ENCODE measurements at places on chromosomes 7 and 10.
A peak's percentile ranks its signal among the peaks of the same experiment; 100 is the strongest.

GRCh38 chr10:78442836-78443550 is 409.3 kb downstream of the RPS24 start:
- peak; percentile 73 for DNase-seq

- DNase-seq = no peak
These were observed 134.3 kb downstream of the ARL4A start for GRCh38 chr7:12821746-12822145.

GRCh38 chr7:149860821-149861727 is 12.7 kb upstream of the ATP6V0E2 start:
- DNase-seq = no peak

GRCh38 chr10:24652381-24652957 is 71.2 kb downstream of the ARHGAP21 start:
- DNase-seq = no peak

Measured in eye (tissue), 1 donor.